Activated CD8-positive, alpha-beta memory T cell treated with anti-CD3 and anti-CD28 coated beads for 36 hours (primary cell): ENCODE measurements at places on chromosomes 2 and 18. TPM values are rescaled to one million over a fixed set of nuclear protein-coding genes. Genes with fewer than 3 reads are reported as not detected.

STARD6 gene
- not detected for total RNA-seq

CAVIN2 gene
- total RNA-seq, result not detected

NEUROD1 gene
- not detected for total RNA-seq

RTP5 gene
- 0.11 TPM for total RNA-seq

EML6 gene
- 0.89 TPM for total RNA-seq

NYAP2 gene
- total RNA-seq, result not detected

HOXD8 gene
- not detected for total RNA-seq

C18orf54 gene
- 9.5 TPM for total RNA-seq

LIPG gene
- 0.08 TPM for total RNA-seq

LGALSL gene
- total RNA-seq, result 1.4 TPM

YPEL5 gene
- total RNA-seq, result 35.2 TPM

ABCG5 gene
- total RNA-seq, result not detected

GAREM1 gene
- not detected for total RNA-seq

FEV gene
- total RNA-seq, result not detected

CD8B gene
- total RNA-seq, result 251 TPM

CACNB4 gene
- total RNA-seq, result 0.08 TPM

ALKAL2 gene
- total RNA-seq, result not detected

UPP2 gene
- total RNA-seq, result not detected

TUBA4B gene
- not detected for total RNA-seq

SCLY gene
- total RNA-seq, result 87.1 TPM

ALLC gene
- not detected for total RNA-seq

MAL gene
- total RNA-seq, result 29.5 TPM

BCL11A gene
- total RNA-seq, result 0.30 TPM

SERPINB13 gene
- total RNA-seq, result not detected

KCNG2 gene
- not detected for total RNA-seq
